ENCODE measurements at places on chromosomes 7 and 10. TPM values are rescaled to one million over a fixed set of nuclear protein-coding genes. Genes with fewer than 3 reads are reported as not detected.

- H3K27ac ChIP-seq, result no peak overlapping the region
- no peaks in the 10 kb centered on the region for H3K27me3 ChIP-seq
- H3K4me3 ChIP-seq, result no peak overlapping the region
- no peaks in the 10 kb centered on the region for H3K4me1 ChIP-seq
- DNase-seq, result no peak
- H3K36me3 ChIP-seq, result no peaks in the 10 kb centered on the region
These were observed 167.7 kb upstream of the MKLN1 start for GRCh38 chr7:131159961-131160361.

GRCh38 chr7:143222782-143223181 is 945 bp downstream of the TAS2R40 start:
- no peak overlapping the region for H3K27ac ChIP-seq
- no peak for DNase-seq
- H3K4me1 ChIP-seq, result no peaks in the 10 kb centered on the region
- H3K27me3 ChIP-seq, result no peaks in the 10 kb centered on the region
- no peak overlapping the region for H3K4me3 ChIP-seq

OPALIN gene
- not detected for total RNA-seq

GJD4 gene
- not detected for total RNA-seq

Measured in H1 (cell line).